Thyroid gland (tissue), 4 donors: ENCODE measurements at places on chromosomes 5 and 9. TPM values are rescaled to one million over a fixed set of nuclear protein-coding genes. Genes with fewer than 3 reads are reported as not detected.

DNA sequence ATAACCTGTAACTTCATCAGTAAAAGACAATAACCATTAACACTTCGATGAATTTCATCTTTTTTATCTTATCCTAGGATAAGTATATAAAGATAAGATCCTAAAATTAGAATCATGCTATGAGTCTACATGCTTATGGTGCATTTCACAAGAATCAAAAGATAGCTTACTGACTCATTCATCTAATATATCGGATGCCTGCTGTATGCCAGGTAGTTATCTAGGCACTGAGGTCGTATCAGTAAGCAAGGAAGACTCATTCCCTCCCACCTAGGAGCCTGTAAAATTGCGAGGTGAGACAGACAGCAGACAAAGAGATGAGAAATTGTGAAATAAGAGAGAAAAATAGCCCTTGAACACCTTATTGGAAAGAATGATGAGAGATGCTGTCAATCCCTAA, 240.6 kb upstream of the ADAMTSL1 start:
- no peak for DNase-seq

- no peak for DNase-seq
These were observed 46.7 kb downstream of the TGFBI start for GRCh38 chr5:136075466-136075891.

DNA sequence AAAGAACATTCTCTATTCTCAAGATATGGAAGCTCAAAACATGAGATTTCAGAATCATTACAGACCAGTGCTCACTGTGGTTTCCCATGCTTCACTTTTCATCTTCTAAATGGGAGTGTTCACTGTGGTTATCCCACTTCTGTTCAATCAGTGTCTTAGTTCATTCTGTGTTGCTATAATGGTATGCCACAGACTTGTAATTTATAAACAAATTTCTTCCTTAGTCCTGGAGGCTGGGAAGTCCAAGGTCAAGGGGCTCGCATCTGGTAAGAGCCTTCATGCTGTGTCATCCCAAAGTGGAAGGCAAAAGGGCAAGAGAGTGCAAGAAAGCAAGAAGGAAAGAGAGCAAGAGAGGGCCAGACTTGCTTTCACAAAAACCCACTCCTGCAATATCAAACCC, 146.3 kb downstream of the TTC39B start:
- no peak for DNase-seq

DNA sequence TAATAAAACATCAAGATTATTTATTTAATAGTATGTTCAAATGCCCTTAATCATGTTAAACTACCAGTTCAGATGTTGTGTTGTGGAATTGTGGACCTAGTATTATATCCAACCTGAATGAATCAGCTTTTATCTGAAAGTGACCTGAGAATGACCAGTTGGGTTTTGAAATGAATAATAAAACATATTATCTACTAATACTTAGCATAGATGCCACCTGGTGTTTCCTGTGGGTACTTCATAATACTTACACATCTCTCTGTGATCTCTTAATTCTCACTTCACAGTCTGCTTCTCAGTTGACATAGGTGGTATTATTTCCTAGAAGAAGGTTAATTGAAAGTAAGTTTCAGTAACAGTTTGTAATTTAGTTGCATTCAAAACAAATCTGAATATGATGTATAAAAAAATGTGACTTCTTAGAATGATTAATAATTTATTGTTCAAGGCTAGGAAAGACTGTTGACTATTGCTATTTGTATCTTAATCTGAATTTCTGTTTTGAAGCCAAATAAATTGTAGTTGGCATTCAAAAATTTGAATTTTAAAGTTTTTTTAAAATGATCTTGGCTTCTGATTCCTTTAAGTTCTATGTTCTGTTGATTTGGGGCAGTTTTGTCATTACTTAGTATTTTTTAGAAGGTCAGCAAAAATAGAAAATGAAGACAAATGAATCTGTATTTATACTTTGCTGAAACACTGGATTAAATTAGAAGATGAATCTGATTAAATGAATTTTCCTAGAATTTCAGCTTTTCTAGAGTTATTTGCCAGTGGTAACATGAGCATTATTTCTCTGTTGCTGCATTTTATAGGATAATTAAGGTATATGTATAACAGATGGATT, 48.2 kb downstream of the KIF2A start:
- DNase-seq, result no peak

- peak; percentile 79 for DNase-seq
These were observed 13.3 kb upstream of the GPX8 start for GRCh38 chr5:55146543-55147151.

- no peak for DNase-seq
These were observed 53.9 kb downstream of the CFAP95 start for GRCh38 chr9:69874301-69875060.

DNA sequence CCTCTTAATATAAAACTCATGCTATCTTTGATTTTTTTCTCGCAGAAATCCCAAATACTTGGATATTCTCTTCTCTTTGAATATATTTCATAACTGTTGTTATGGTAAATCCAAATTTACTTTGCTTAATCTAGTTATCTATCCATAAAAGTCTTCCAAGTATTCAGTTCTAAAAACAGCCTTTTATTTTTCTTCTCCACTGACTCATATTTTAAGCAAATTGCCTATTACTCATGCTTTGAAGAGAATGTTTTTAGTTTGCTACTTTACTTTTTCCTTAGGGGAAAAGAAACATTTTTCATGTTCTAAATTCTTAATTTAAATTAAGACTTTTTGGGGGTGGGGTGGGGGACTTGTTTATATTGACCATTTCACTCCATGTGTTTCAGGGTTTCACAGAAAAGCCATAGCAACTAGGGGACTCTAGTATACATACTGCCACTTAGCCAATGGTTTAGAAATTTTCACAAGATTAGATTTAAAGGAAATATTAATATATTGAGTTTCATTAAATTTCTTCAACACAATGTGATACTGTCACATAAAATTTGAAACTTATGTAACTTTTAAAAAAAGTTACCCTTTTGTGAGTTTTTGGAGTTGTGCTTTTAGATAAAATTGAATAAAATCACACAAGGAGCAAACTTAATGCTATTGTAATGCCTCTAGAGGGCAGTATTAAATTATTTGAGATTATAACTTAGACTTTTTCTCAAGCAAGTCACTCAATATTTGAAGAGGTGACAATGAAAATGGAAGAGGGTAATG, 545.8 kb upstream of the ARRDC3 start:
- DNase-seq, result no peak

- DNase-seq, result no peak
These were observed 45.2 kb downstream of the HSD17B3 start for GRCh38 chr9:96256800-96257199.

DNA sequence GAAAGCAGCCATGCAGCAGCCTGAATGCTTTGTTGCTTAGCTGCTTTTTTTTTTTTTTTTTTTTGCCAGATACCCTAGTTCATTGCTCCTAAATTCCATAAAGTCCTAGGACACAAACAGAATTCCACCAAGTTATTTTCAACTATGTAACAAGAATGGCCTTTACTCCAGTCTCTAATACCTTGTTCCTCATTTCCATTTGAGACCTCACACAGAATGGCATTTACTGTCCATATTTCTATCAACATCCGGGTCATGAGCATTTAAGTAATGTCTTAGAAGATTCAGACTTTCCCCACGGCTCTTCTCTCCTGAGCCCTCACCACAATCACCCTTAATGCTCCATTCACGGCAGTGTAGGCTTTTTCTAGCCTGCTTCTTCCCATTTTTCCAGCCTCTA, 31.7 kb upstream of the FBXW11 start:
- no peak for DNase-seq

DNA sequence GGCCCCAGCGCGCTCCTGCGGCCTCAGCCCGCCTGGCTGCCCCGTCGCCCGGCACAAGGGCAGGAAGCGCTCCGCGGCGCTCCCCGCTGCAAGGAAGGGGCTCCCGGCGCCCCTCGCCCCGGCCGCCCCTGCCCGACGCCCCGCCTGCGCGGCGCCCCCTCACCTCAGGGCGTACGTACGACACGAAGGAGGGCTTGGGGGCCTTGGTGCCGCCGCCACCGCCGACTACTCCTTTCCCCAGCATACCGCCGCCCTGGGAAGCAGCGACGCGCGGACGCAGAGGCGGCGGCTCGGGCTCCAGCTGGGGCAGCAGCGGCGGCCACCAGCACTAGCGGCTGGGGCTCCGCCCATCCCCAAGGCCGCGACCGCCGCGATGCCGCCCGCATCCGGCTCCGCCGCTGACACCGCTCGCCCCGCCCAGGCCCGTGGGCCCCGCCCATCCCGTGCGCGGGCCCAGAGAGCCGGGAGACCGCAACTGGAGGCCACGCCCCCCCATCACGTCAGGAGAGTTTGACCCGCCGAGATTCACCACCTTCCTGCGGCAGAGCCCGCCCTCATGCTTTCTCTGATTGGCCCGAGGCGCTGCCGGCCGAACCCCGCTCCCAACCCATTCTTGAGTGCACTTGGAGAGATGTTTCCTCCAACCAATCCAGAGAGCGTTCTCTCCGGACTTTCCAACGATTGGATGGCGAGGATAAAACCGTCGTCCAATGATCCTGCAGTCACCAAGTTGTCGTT, at the start of gene MTMR12:
Gene MTMR12, minus strand, starts transcription at position 345 of the 738 bp plus-strand sequence. Its CDS starts 101 bp downstream, at position 244.
- peak; percentile 100 for DNase-seq

GRCh38 chr5:67793418-67793817, 422.1 kb upstream of the PIK3R1 start:
- DNase-seq, result no peak

DNA sequence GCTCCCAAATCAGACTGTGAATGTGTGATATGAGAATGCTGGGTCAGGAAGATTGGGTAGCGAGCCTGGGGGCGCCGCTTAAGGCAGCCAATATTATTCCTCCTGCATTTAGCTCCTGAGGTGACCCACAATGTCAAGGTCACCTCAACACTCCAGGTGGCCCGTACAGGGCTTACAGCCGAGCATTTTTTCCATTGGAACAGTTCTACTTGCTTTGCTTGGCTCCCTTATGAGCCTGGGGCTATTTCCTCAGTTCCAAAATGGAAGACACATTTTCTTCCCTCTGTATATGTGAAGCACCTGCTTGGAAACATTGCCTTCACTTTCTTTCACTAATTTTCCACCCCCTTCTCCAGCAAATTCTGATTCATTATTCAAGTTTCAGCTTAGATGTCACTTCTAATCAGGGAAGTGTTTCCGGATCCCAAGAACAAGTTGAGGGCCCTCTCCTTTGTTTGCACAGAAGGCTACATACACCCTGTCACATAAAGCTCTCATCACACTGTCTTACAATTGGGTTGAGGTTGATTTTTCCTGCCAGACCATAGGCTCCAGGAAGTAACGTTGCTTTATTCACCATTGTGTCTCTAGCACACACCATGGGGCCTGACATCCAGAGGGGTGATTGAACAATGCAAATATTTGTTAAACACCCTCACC, 330.2 kb downstream of the PIK3R1 start:
- no peak for DNase-seq

- DNase-seq, result no peak
These were observed 45.7 kb upstream of the TGFBR1 start for GRCh38 chr9:99058964-99059921.

GRCh38 chr9:99143655-99144054, 38.7 kb downstream of the TGFBR1 start:
- no peak for DNase-seq

DNA sequence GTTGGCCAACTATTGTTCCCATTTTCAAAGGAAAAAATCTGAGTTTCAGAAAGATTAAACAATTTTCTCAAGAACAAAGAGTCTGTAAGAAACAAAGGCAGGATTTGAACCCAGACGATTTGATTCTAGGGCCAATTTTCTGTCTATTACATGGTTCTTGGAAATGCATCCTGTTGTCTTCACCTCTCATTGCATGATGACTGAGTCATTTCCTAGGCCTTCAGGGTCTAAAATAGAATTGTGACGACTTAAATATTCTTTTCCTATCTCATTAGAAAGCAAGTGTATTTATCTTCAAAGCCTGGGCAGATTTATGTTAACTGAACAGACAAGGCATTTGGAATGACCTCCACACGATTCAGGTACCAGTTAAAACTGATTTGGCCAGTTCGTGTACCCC, 512.9 kb downstream of the NTRK2 start:
- no peak for DNase-seq

DNA sequence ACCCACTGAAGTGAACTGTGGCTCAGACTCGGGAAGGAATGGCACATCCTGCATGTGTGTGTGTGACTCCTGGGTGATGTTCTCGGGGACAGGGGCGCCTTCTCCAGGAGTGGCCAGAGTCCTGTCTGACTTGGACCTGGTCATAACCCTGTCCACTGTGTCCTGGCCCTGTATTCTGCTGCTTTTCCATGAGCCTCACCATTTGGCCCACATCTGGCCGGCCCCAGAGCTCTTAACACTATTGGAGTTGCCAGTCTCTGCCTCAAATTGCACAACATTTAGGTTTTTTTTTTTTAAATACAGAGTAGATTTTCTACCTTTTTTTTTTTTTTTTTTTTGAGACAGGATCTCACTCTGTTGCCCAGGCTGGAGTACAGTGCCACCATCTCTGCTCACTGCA, 278.3 kb upstream of the TUT7 start:
- DNase-seq, result no peak

DNA sequence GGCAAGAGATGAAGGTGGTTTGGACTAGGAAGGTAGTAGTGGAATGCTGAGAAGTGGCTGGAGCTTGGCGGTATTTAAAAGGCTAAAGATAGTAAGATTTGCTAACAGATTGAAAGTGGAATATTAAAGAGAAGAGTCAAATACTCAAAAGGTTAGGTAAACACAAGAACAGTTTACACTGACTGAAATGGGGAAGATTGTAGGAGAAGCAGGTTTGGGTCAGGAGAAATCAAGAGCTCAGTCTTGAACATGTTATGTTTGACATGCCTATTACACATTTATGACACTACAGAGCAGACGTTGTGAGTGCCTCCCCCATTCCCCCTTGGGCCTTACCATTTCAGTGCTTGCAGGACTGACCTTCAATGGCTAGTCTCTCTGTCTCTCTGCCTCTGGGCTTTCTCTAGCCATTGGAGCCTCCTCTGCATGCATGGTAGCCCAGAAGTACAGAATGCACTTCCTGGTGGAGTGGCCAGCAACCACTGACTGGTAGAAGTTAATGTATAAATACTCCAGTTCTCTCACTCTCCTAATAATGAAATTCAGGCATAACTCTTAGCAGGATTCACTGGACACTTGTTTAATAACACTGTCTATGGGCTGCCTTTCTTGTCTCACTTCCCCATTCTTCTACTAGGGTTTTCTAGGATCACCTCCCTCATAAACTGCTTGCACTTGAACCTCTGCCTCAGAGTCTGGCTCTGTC, 56.8 kb downstream of the HMGCS1 start:
- no peak for DNase-seq

- no peak for DNase-seq
These were observed 323.6 kb downstream of the HCN1 start for GRCh38 chr5:45372629-45373028.

- no peak for DNase-seq
These were observed 191.8 kb downstream of the MELK start for GRCh38 chr9:36764364-36765076.

The SOWAHA gene
- 9.3 TPM for total RNA-seq

The DAB2 gene
- 22.9 TPM for total RNA-seq

The SPATA31A3 gene
- total RNA-seq, result not detected

The PCDHGA3 gene
- total RNA-seq, result 3.0 TPM

The CTXN3 gene
- total RNA-seq, result not detected

The PPP2R2B gene
- 2.7 TPM for total RNA-seq

The STK32A gene
- total RNA-seq, result 15.3 TPM

The SERINC5 gene
- total RNA-seq, result 26.9 TPM

The STRBP gene
- total RNA-seq, result 43.4 TPM

The ROR2 gene
- total RNA-seq, result 17.7 TPM

The IFNK gene
- not detected for total RNA-seq
